Occipital lobe (tissue), 3 donors: ENCODE measurements at places on chromosomes 7 and 10. TPM values are rescaled to one million over a fixed set of nuclear protein-coding genes. Genes with fewer than 3 reads are reported as not detected.

- DNase-seq: no peak
Measured at GRCh38 chr10:78684947-78685346, 383.8 kb upstream of the ZMIZ1 start.

- no peak for DNase-seq
Measured at GRCh38 chr10:3529691-3530090, 255.3 kb downstream of the KLF6 start.

DNA sequence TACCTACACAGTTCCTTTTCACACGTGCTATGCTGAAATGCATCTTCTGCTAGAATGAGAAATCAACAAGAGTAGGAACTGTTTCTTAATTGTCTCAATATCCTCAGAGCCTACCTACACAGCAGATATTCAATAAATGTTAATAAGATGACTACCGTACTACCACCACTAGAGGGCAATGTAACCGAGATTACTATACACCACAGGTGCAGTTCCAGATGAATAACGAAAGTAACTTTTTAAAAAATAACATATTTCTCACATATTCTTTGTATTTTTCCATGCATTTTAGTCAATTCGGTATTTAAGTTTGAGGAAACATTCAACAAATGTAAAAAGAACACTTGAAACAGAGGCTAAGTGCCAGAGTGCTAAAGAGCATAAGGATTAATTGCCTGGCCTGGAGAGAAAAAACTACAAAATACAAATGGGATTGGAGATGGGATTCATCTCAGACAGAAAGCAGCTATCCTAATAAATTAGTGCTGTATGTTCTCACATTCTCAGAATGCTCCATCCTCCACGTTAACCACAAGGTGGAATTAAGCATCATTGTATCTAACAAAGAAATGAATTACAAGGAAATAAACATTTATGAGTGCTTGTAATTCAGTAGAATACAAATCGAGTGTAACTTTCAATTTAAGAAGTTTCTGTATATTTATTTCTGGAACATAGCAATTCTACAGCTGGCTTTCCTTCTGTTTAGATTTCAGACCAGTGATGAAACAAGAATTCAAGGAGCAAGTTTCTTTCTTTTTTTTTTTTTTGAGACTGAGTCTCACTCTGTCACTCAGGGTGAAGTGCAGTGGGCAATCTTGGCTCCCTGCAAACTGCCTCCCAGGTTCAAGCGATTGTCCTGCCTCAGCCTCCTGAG, 20.3 kb upstream of the HECTD2 start:
- no peak for DNase-seq

GRCh38 chr10:132257271-132257670, 50.5 kb downstream of the STK32C start:
- DNase-seq: no peak

DNA sequence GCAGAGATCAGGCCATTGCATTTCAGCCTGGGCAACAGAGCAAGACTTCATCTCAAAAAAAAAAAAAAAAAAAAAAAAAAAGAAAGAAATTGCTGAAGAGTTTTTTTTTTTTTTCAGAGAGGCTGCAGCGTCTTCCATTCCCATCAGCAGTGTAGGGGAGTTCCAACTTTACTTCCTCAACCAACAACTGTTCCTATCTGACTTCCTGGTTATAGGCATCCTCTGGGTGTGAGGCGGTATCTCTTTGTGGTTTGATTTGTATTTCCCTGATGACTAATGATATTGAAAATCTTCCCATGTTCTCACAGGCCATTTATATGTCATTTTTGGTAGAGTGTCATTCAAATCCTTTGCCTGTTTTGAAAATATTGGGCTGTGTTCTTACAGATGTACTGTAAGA, 40.2 kb downstream of the PRTFDC1 start:
- DNase-seq: no peak

GRCh38 chr10:69817078-69817581, 15.4 kb downstream of the COL13A1 start:
- DNase-seq: no peak

DNA sequence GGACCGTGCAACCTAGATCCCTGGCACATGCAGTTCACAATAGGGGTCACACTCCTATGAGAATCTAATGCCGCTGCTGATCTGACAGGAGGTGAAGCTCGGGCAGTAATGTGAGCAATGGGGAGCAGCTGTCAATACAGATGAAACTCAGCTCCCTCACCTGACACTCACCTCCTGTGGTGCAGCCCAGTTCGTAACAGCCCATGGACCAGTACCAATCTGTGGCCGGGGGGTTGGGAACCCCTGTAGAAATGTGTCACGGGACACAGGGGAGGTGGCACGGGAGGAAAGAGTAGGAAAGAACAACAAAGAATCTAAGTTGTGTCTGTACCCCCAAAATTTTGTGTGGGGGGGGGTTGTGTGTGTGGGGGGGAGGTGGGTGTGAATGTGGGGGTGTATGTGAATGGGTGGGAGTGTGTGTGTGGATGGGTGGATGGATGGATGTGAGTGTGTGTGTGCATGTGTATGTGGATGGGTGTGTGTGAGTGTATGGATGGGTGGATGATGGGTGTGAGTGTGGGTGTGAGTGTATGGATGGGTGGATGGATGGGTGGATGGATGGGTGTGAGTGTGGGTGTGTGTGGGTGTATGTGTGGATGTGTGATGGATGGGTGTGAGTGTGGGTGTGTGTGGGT, 33.1 kb downstream of the SFMBT2 start:
- no peak for DNase-seq

DNA sequence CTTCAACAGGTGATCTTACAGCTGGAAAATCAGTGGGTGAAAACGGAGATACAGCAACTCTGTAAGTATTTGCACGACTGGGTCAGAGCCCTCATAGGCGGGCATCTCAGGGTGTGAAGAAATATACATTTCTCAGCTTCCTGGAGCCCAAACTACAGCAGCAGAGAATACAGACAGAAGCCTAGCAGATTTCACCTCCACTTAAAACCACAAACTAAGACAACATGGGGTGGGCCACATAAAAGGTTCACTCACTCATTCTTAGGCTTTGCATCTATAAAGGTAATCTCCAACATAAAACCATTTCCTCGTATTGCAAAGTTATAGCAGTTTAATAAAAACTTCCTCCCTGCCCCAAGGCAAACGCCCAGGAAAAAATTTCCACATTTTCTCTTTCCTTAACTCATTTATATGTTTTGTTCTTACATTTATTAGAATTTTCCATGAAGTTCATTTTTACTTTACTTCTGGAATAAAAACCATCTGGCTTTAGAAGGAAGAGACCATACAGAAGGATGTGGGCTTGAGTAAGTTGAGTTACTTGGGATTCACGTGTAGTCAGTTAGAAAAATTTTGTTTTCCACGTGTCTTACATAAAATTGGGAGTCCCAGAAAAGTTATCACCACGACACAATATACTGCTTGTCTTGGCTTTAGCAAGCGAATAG, 327.1 kb downstream of the FRMD4A start:
- no peak for DNase-seq

- DNase-seq: no peak
Measured at GRCh38 chr10:122674781-122675180, 24.9 kb downstream of the C10orf120 start.

- no peak for DNase-seq
Measured at GRCh38 chr10:693506-693905, 4.0 kb upstream of the DIP2C start.

DNA sequence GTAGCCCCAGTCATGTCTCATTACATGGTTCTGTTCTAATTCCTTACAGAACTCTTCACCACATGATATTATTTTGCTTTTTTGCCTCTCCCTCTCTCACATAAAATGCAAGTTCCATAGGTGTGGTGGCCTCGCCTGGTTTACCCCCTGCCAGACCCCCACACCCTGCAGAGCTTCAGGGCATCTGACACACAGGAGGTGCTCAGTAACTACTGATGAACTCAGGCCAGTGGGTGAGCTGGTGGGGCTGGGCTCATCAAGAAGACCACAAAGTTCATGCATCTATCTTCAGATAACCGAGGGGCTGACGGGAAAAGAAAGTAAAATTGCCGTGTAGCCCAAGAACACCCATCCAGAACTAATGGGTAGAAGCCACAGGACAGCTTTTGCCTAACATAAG, 253.1 kb downstream of the GRID1 start:
- DNase-seq: no peak

GRCh38 chr7:157949711-157950110, 612.9 kb downstream of the DNAJB6 start:
- no peak for DNase-seq

GRCh38 chr10:13440185-13441061, 88.4 kb downstream of the BEND7 start:
- no peak for DNase-seq

- DNase-seq: no peak
Measured at GRCh38 chr7:42774436-42774835, 137.4 kb downstream of the C7orf25 start.

DNA sequence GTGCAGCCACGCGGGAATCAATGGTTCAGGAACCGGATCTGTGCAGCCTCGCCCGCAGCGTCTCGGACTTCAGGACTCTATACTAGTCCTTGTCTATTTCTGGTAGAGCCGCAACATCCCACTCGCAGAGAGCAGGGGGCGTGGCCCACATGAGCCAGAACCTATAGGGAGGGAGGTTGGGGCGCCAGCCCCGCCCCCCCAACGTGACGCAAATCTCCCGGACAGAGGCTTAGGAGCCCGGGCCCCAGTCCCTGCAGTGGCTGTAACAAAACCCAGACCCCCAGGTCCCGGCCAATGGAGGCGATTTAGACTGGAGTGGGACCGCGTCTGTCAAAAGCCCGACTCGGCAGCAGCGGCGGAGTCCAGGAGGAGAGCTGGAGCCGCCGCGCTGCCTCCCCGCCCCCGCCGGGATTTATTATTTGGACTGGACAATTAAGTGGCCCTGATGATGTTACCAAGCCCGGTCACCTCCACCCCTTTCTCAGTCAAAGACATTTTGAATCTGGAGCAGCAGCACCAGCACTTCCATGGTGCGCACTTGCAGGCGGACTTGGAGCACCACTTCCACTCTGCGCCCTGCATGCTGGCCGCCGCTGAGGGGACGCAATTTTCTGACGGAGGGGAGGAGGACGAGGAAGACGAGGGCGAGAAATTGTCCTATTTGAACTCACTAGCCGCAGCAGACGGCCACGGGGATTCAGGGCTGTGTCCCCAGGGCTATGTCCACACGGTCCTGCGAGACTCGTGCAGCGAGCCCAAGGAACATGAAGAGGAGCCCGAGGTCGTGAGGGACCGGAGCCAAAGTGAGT, at the start of gene NKX2-3:
TSS of gene NKX2-3 (plus strand) at position 256 of the 809 bp plus-strand sequence. CDS start at position 446, 190 bp downstream.
- DNase-seq: no peak

DNA sequence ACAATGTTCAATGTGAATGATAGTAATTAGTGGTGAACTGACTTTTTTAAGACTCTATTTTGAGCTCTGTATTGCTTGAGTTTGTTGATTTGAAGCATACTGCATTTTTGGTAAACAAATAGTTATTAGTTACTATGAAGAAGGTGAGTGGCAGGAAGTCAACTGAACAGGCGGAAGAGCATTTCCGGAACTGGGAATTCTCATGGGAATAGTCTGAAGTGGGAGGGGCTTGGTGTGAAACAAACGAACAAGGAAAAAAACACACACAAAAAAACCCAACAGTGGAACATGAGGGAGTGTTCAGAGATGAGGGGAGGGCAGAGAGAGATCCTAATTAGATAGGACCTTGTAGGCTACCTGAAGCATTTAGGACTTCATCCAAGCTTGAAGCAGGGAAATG, 43.9 kb upstream of the C1QL3 start:
- DNase-seq: no peak

GRCh38 chr7:155804431-155804831, 7.8 kb downstream of the SHH start:
- DNase-seq: no peak

DNA sequence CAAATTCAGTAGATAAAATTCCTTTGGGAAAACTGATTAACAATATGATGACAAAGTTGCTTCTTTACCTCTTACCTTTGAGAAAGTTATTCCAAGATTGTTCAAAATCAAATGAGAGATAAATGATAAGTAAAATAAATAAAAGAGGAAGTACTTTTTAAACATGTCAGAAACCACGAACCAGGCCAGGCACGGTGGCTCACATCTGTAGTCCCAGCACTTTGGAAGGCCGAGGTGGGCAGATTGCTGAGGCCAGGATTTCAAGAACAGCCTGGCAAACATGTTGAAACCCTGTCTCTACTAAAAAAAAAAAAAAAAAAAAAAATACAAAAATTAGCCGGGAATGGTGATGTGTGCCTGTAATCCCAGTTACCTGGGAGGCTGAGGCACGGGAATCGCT, 296.6 kb downstream of the HGF start:
- DNase-seq: no peak

DNA sequence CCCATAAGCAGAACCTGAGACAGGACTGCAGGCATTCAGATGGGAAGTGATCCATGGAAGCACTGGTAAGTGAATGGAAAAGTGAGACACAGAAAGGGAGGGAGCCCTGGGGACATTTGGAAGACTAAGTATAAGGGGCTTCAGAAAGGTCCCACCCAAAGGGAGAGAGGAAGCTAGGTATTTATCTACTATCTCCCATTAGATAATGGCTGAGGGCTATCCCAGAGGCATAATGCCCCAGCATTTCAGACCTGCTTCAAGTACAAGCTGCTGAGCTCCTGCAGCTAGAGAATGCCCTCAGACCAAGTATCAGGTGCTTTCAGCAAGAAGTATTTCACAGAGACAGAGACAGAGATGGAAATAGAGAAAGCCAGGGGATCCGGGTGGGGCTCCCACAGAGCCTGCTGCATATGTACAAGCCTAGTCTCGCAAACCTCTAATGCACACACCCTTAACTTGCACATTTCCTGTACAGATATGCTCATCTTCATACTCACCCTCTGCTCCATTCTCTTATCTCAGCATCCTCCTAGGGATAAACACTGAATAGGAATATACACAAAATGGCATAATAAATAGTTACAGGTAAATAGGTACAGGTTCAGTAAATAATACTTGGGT, 20.2 kb downstream of the KDM7A start:
- no peak for DNase-seq

- no peak for DNase-seq
Measured at GRCh38 chr7:145696071-145696470, 420.5 kb upstream of the CNTNAP2 start.

Gene GJD4
- not detected for total RNA-seq

Gene ZNF239
- 25.9 TPM for total RNA-seq

Gene CTTNBP2
- 39.0 TPM for total RNA-seq

Gene CALML3
- not detected for total RNA-seq

Gene NPY4R
- total RNA-seq: not detected

Gene ADRB1
- total RNA-seq: 3.3 TPM

Gene PDE6C
- not detected for total RNA-seq

Gene C10orf62
- not detected for total RNA-seq
